Eye (tissue), 1 donor: ENCODE measurements at places on chromosomes 2 and 18.
A peak's percentile ranks its signal among the peaks of the same experiment; 100 is the strongest.

DNA sequence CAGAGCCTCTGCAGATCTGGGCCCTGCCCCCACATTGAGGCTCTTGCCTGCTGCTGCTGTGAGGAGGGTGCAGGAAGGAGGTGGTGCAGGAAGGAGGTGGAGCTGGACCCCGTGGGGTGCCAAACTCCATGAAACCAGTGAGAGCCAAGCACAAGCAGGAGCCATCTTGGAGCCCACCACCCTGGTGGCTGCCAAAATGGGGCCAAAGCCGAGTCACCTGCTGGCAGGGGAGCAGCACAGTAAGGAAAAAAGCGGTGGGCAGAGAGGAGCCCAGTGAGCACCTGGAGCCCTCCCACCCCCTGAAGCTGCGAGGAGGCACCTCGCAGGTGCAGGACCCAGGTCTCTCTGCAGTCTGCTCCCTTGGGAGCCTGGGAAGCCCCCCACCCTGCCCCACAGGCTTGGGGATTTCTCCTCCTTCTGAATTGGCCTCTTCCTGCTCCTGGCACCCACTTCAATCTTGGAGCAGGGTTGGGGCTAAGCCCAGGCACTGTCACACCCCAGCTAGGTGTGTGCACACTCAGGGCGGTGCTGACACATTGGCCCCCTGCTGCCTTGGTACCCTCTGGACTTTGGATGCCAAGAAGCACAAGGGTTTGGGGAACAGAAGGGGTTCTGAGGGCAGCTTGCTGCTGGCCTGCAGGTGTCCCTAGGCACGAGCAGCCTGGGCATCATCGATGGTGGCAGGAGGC lies 245.4 kb upstream of the LRRTM4 start:
- no peak for DNase-seq

DNA sequence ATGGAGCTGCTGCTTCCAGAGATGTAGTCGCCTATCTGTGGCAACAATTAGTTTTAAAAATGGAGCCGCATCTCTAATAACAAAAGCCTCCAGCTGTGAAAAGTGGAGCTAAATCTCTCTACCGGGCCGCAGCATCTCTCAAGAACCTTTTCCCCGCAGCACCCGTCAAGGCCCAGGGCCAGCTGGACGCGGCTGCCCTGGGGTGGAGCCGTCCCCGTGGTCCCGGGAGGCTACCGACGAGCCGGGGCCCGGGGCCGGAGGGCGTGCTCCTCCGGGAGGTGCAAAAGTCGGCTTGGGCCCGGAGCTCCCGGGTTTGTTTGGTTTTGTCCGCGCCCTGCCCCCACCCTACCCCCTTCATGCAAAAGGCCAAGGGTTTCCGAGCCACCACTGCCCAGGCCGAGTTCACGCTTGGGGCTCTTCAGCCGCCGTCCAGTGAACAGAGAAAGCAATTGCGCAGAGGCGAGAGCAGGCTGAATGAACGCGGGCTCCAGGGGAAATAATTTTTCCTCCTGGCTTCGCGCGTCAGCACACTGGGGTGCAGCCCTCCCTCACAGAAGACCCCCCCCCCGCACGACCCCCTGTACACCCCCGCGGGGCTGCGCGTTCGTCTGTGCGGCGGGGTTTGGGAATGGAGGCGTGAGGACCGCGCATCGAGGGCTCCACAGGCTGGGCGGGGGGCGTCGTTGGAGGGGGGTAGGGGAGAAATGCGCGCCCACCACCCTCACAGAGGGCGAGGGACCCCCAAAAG lies 557 bp upstream of the GREB1L start:
- peak; percentile 80 for DNase-seq

GRCh38 chr2:78780256-78780655 lies 245.2 kb upstream of the REG3G start:
- peak; percentile 73 for DNase-seq

DNA sequence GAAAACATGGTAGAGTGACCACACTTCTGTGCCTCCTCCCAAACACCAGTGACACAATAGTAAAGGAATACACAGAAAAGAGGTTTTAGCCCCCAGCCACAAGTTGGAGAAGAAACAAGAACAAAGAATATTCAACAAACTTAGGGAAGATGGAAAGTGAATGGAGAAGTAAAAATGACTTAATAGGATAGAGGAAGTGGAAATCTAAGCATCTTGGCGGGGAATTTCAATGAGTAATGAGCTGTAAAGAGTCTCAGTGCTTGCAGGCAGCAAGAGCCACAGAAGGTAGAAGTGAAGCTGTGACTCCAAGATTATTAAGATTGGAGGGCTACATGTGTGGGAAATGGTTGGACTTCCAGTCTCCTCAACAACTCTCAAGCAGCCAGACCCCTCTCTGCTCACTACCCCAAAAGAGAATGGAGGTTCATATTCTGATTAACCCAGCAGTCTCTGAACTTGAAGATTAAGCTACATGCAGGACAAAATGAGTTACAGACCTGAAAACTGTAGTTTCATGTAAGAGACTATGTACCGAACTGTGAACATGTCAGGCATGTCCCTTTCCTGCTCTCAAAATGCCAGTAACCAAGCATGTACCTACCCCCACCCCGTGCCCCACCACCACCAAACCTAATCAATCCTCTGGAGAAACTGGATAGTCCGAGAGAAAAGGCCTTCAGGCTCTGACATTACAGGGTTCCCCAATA lies 16.9 kb upstream of the HNRNPLL start:
- no peak for DNase-seq

GRCh38 chr2:220811952-220812570 lies 760.0 kb downstream of the EPHA4 start:
- DNase-seq: no peak

GRCh38 chr18:74241426-74241825 lies 50.3 kb downstream of the CYB5A start:
- no peak for DNase-seq
